ENCODE measurements at places on chromosomes 1 and 21.
A peak's percentile ranks its signal among the peaks of the same experiment; 100 is the strongest.

GRCh38 chr1:216688127-216688657 is 35.0 kb downstream of the ESRRG start:
- no peak for DNase-seq

GRCh38 chr1:88537787-88538186 is 146.3 kb upstream of the PKN2 start:
- no peak for DNase-seq

GRCh38 chr1:208174200-208174599 is 70.0 kb downstream of the PLXNA2 start:
- no peak for DNase-seq

DNA sequence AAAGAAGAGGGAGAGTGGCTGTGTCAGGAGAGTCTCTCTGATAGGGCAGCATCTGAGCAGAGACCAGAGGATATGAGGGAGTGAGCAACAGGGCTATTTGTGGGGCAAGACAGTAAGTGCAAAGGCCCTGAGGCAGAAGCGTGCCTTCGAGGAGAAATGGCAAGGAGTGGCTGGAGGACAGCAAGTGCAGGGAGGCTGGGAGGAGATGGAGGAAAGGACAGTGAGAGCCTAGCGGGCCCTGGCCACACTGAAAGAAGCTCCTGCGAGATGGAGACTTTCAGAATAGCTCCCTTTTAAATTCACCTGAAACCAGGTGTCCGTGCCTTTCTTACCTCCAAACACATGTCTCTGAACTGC is 25.2 kb downstream of the EXOC8 start:
- DNase-seq: no peak

DNA sequence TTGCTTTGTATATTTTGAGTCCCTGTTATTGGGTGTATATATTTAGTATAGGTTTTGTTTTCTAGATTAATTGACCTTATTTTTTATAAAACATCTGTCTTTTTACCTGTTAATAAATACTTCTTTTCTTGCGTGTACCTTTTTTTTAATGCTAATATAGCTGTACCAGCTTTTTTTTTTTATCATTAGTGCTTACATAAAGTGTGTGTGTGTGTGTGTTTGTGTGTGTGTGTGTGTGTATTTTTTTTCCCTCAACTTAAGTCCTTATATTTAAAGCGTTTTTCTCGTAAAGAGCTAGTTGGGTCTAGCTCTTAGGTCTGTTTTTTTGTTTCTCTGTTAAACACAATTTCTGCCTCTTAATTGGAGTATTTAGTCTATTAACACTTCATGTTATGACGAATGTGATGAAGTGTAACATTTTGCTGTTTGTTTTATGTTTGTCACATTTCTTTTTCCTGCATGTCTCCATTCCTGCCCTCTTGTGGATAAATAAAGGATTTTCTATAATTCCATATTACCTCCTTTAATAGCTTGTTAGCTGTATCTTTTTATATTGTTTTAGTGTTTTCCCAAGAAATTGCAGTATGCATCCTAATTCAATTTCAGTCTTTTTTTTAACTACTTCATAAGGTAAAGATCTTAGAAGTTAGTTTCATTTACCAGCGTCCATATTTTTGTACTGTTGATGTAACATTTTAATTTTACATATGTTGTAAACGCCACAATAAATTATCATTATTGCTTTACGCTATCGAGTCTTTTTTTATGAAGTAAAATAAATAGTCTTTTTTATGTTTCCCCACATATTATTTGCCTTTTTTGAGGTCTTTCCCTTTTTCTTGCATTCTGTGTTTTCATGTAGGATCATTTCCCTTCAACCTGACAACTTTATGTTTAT is 4.3 kb downstream of the PRMT2 start:
- DNase-seq: no peak

GRCh38 chr1:116763787-116764465 is 9.7 kb downstream of the CD2 start:
- DNase-seq: no peak

GRCh38 chr1:21724098-21724497 is 54.9 kb upstream of the RAP1GAP start:
- DNase-seq: no peak

DNA sequence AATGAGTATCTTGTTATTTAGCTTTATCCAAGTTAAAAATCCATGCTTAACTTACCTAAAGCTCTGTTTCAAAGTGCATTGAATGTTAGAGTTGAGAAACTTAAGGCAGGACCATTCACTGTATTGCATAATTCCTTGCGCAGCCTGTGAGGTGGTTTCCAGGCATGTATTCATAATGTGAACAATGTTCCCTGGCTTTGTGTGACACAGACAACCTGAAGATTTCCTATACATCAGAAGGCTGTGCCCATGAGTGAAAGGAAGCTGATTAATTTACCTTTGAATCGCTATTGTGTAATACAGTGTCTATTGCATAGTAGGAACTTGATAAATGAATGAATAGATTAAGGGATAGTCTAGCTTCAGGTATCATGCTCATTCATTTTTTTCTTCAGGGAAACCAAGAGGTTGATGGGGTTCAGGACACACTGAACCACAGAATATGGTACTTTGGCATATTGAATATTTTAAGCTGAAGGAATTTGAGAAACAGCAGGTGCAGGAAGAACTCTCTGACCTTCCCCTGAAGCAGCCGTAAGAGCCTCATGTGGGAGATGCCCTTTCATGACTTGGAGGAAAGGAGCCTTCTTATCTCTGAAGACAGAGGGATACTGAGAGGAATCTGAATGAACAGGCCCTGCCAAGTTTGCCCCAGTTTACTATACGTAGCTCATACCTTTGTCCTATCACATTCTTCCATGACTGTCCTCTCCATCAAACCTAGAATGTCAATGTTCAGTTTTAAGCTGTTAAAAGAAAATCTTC is 88.6 kb upstream of the GNG12 start:
- DNase-seq: peak; percentile 34

DNA sequence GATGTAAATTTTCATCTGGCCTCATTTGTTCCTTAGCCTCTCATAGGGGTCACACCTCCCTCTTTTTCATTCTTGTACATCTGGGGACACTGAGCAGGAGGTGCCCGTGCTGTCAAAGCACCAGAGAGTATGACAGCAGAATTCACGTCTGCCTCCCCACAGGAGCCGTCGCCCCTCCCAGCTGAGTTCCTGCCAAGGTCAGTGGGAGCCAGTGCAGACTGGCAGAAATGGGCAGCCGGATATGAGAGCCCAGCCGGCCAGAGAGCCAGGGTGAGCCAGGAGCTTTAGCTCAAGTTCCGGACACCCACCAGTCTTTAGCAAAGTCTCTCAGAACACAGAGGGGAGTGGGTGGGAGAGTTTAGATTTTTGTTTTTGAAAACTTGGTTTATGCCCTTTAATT is 21.9 kb downstream of the GPR137B start:
- DNase-seq: no peak

DNA sequence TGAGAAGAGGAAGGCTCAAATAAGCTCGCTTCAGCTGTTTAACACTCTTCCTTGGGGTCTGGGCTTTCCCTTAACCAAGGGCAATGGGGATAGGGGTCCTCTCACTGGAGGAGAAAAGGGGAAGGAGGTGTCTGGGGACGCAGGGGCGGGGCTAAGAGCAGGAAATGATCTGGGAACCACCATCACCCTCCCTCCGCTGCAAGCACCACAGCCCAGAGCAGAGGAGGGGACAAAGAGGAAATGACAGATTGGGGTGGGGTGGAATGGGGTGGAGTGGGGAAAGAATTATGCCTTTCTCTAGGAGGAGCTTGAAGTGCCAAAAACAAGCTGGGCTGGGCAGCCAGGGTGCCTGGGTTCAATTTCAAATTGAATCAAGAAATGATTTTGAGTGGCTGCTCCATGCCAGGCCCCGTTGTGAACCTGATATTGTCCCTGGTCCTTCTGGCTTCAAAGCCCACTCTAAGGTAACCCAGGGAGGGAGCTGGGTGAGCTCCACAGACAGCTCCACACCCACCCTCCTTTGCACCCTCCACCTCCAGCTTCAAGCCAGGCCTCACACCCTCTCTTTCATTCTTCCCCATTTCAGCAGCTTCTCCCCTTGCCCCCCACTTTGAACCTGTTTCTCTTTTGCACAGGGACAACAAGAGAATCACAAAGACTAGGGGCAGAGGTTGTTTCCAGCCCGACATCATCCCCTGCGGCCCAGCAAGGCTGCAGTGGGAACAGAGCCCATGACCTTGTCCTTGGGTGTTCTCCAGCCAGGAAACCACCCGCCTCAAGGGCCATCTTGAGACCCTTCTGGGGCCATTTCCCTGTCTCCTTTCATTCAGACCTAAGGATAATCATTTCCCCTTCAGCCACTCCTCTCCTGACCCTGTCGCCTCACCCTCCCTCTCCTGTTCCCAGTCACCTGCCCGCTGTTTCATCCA is 1.1 kb downstream of the ARHGAP30 start:
- DNase-seq: no peak

DNA sequence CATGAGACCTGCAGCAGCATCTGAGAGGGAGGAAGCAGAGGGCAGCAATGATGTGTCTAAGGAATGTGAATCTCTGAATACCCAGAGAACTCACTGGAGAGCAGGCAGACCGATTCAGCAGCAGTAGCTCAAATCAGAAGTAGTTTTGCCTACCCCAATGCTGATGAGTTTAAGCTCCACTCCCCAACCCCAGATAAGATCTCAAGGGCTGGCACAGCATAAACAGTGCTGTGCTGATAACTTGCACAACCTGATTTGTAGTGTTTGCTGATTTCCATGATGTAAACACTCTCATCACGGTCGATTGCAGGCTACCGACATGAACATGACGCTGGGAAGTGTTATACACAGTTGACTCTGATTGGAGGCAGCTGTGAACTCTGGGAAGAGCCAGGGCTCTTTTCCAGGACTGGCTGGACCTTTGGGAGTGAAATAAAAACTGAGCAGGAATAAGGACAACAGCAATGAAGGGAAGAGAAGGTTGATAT is 11.2 kb upstream of the HMGCS2 start:
- no peak for DNase-seq

GRCh38 chr1:74699331-74699730 is 25.7 kb upstream of the ERICH3 start:
- no peak for DNase-seq

- DNase-seq: no peak
Observed at GRCh38 chr1:20322825-20323612, 32.3 kb downstream of the VWA5B1 start.

DNA sequence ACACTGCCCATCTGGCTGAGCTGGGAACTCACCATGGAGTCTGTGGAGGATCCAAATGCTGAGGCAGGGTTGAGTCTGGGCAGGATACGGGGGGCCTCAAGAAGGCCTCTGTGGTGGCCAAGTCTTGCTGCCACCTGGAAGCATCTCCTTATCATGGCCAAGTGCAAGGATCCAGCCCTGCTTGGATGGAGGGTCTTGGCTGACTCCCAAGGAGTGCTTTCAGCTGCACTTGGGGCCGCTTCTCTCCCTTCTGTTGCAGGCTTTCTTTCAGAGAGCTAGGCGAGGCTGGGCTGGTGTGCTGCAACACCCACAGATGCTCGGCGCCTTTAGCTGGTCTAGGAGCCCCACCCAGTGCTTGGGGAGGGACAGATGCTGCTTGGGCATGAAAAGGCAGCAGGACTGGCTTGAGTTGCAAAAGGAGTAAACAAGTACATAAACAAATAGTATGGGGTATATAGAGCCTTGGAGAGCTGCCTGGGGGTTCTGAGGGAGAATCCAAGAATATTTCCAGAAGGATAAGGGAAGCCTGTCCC is at the start of gene THEM5:
THEM5 (minus strand) TSS at position 302 of the 533 bp plus-strand sequence; CDS start at position 155, 147 bp downstream.
- no peak for DNase-seq

- DNase-seq: no peak
Observed at GRCh38 chr1:14328685-14329084, 269.8 kb upstream of the KAZN start.

DNA sequence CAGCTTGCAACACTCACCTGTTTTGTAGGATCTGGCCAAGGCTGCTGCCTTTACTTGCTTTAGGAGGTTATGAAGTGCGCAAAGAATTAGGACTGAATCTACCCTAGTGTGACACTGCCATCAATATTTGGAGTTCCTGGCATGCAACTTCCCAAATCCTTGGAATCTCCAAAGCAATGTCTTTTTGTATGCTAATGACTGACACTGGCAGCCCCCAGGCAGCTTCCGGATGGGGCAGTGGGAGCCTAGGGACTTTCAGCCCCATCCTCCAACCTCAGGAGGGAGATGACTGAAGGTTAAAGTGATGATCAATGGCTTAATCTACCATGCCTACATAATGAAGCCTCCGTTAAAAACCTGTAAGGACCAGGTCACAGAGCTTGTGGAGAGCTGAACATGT is 5.5 kb downstream of the RCC2 start:
- DNase-seq: no peak

- no peak for DNase-seq
Observed at GRCh38 chr1:173063171-173063570, 12.4 kb upstream of the TNFSF18 start.

- DNase-seq: no peak
Observed at GRCh38 chr21:27339902-27340301, 373.0 kb upstream of the ADAMTS5 start.

DNA sequence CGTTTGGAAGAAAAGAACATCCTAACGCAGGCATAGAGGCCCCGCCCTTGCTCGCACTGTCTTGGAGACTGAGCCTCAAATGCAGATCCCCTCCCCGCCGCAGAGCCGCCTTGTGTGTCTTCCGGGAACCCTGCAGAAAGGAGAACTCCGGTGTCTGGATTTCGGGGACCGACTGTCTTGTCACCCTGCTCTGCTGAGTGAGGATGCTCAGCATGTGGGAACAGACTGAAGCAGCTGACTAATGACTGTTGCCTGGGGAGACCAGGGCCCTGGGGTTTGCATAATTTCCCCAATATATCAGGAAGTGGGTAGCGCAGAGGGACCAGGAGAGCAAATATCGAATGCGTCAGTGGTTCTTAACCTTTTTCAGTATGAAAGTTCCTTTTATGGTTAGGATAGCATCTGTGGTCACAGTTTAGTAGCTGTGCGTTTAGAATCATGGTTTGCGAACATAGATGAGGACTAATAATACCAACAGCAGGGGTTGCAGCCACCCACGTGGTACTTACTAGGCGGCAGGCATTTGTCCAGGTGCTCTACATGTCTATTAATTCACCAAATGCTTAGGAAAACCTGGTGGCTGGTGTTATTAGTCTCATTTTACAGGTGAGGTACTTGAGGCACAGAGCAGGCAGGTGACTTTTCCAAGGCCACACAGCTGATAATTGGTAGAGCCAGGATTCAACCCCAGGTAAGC is 14.3 kb downstream of the GPR137B start:
- no peak for DNase-seq

GRCh38 chr1:163863731-163864130 is 542.0 kb downstream of the NUF2 start:
- no peak for DNase-seq

GRCh38 chr1:108557296-108557695 is 2.6 kb upstream of the EEIG2 start:
- DNase-seq: no peak

DNA sequence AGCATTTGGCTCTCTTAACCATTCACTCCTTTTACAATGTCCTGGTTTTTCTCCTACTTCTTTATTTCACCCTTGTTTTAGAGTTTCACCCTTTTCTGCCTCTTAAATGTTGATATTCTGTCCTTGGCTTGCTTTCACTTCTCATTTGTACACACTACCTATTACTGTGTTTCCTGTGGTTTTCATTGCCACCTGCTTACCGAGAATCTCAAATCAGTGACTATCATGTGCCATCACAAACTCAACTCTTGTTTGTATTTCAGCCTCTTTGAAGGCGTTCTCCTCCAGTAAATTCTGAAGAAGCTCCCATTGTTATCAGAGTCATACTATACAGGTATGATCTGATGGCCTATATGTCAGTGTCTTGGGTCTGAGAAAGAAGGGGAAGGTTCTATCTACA is 65.7 kb downstream of the NPHS2 start:
- no peak for DNase-seq

All from glomerular endothelial cell (primary cell).